Amniotic epithelial cell (primary cell): ENCODE measurements at places on chromosomes 3 and 15.
A peak's percentile ranks its signal among the peaks of the same experiment; 100 is the strongest.

- DNase-seq, result peak; percentile 96
Observed at GRCh38 chr3:66393333-66394005, 107.4 kb downstream of the LRIG1 start.

GRCh38 chr15:65948383-65948782, 79.1 kb downstream of the RAB11A start:
- DNase-seq, result no peak

- no peak for DNase-seq
Observed at GRCh38 chr15:31017311-31017710, 25.9 kb upstream of the MTMR10 start.

DNA sequence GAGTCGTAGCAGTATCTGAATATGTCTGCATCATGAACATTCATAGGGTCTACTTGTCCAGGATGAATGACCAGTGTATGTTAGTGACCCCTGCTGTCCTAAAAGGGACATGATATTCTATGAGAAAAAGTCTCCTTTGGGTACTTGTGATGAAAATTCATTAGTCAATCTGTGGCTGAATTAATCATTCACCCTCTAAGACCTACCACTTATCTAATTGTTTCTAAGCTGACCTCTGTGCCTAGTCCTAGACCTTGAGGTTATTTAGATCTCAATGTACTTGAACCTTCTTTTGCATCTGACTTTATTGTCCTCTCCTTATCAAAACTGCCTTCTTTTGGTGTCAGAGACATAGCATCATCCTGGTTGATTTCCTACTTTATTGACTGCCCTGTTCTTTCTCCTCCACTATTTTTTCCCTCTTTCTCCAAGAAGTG, 799.3 kb downstream of the DIPK2A start:
- peak; percentile 52 for DNase-seq

DNA sequence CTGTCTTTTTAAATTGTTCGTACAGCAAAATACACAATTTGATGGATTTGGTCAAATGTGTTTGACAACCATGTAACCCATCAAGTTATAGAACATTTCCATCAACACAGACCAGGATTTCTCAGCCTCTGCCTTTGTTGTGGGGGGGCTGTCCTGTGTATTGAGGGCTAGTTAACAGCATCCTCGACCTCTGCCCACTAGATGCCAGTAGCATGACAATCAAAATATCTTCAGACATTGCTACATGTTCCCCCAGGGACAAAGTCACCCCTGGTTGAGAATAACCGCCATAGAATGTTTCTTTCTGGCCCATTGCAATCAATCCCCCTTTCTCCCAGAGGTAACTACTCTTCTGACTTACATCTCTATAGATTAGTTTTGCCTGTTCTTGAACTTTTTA, 310.1 kb upstream of the RGMA start:
- DNase-seq, result no peak

DNA sequence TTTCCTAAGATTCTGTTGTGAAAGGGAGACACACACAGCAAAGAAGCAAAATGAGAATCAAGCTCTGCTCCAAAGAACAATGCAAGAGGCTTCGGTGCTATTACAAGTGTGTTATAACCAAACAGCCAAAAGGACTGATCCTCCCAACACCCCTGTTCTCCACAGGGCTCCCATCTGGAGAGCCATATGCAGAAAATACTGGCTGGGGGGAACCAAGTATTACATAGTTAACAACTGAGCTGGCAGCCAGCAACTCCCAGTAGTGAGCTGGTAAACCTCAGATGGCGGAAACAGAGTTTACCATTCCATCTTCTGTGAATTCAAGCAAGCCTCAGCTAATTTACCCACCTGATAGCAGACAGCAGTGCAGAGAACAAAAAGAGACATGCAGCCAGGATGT, 156.4 kb downstream of the NTRK3 start:
- DNase-seq, result no peak

- DNase-seq, result no peak
Observed at GRCh38 chr3:129689036-129689435, 82.6 kb upstream of the PLXND1 start.

DNA sequence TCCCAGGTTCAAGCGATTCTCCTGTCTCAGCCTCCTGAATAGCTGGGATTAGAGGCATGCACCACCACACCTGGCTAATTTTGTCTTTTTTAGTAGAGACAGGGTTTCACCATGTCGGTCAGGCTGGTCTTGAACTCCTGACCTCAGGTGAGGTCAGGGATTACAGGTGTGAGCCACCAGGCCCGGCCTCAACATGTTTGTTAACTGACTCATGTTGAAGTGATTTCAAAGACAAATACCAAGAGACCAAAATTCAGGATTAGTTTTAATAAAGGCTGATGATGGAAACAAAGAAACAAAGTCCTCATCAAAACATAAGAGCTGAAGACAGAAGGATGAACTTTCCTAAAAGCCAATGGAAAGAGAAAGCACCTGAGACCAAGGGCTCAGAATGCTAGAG, 36.5 kb downstream of the SLC12A6 start:
- DNase-seq, result no peak

DNA sequence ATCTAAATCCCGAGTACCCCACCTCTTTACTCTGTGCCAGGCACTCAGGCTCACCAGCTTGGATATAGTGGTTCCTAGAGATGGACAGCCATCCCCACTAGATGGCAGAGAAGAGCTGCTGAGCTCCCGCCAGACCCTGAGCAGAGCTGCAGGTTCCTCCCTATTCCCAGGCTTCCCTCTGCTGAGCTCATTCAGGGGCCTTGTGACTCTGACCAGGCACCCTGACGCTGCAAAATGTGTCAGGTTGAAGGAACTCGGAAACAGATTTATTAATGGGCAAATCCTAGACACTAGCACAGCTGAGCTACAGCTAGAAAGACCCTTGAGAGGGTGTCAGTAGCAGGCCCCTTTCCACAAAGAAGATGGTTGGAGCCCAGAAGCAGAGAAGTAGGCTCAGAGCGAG, 38.2 kb upstream of the RHO start:
- peak; percentile 93 for DNase-seq

- no peak for DNase-seq
Observed at GRCh38 chr3:9986230-9986725, 363 bp downstream of the EMC3 start.

DNA sequence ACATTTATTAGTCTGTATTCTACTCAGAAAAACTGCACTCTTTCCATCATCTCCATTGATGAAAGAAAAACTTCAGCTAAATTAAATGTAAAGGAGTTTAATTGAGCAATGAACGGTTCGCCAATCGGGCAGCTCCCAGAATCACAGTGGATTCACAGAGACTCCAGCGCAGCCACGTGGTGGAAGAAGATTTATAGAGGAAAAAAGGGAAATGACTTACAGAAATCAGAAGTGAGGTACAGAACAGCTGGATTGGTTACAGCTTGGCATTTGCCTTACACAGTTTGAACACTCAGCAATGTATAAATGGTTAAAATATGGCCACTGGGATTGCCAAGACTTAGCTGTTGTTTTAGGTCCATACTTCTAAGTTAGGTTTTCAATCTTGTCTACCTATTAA, 2.8 kb upstream of the SUCLG2 start:
- no peak for DNase-seq

GRCh38 chr3:172559020-172559419, 35.8 kb upstream of the TNFSF10 start:
- DNase-seq, result no peak

- no peak for DNase-seq
Observed at GRCh38 chr3:72246685-72247084, 461.7 kb upstream of the PROK2 start.

- DNase-seq, result no peak
Observed at GRCh38 chr3:194446754-194447153, 40.0 kb downstream of the ATP13A3 start.

DNA sequence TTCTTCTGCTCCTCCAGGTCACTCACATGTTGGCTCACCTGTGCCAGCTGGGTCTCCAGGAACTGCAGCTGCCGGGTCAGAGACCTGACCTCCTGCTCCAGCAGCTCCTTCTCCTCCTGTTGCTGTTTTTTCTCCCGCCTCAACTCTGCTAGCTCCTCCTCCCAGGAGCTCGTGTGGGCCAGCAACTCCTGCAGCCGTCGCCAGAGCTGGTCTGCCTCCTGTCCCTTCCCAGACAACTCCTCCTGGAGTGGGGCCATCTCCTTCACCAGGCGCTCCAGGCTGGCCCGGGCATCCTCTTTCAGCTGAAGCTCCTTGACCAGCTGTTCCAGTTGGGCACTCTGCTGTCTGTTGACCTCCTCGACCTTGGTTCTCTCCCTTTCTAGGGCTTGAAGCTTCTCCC, 24.5 kb downstream of the CXCR6 start:
- DNase-seq, result no peak

- peak; percentile 93 for DNase-seq
Observed at GRCh38 chr3:126267169-126267975, 87.0 kb upstream of the ALDH1L1 start.

GRCh38 chr3:126355777-126356372, 1.3 kb downstream of the KLF15 start:
- DNase-seq, result peak; percentile 77

DNA sequence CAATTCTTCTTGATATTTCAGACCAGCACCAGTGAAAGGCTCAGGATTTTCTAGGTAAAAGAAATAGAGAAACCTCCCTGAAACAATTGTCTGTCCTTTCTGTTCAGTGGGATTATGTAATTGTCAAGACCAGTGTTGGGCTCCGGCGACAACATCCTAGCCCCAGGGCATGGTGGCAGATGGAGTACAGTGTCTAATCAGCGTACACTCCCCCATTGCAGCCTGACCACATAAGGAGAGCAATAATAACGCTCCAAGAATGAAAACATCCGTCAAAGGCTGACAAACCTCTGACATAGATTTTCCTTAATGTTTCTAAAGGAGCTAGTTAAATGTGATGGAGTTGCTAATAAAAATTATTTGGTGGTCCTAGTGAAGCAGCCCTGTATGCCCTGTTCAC, 144.6 kb downstream of the EBLN2 start:
- DNase-seq, result no peak

DNA sequence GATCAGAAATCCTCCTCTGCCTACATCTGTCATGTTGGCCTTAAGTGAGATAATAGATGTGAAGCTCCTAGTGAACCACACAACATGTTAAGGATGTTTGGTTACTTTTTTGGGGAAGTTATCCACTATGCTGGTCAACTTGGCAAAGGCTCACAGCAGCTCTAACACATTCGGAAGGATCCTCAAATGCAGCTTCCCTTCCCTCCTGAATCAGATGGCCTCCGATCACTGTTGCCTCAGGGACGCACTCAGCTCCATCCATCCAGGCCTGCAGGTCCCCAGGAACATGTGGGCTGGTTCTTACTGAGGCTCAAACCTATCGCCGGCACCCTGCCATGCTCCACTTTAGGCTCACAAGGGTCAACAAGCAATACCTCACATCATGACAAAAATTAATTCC, 67.9 kb downstream of the CORO2B start:
- no peak for DNase-seq

GRCh38 chr3:148333091-148333490, 364.6 kb upstream of the AGTR1 start:
- DNase-seq, result no peak

DNA sequence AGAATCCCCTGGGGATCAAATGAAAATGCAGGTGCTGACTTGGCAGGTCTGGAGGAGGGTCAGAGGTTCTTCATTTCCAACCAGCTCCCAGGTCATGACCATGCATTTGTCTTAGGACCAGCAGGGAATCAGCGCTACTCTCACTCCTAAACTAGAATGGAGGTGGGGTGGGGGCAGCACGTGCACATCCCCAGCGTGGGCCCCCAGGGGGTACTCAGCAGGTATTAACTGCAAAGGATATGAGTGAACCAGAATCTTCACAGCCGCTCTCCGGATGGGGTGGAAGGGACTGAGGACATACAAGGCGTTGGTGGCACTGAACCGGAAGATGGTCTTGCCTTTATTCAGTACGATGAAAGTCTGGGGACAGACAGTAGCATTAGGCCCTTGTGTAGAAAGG, 19.4 kb downstream of the SCN5A start:
- no peak for DNase-seq

- no peak for DNase-seq
Observed at GRCh38 chr15:77503764-77504163, 83.1 kb downstream of the HMG20A start.

GRCh38 chr15:87716422-87716821, 540.1 kb downstream of the NTRK3 start:
- DNase-seq, result no peak

DNA sequence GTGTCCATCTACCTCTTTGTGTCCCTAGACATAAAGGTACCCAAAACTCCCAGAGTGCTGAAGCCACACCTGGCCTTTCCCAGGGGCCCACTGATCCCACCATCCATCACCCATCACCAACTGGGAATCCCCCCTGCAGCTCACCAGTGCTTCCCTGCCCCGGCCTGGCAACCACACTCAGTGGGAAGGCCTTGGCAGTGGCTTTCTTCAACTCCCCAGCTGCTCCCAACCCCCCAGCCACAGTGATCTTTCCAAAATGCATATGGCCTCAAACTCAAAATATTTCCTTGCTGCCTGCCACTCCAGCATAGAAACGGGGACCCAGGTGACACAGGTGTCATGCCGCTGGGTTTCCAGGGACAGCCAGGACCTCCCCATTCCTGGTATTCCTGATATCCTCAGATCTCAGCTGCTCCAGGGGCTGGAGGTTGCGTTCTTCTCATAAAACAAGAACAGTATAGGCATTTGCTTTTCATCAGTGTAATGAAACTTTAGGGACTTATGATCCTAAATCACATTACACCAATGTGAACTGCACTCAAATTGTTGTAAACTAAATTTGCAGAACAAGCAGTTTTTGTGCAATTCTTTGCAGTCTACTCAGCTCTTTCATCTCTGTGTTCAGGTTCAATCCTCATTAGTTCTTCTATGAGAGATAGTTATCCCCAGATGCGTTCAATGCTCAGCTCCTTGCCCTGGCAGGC, 1.3 kb downstream of the OCA2 start:
- no peak for DNase-seq

DNA sequence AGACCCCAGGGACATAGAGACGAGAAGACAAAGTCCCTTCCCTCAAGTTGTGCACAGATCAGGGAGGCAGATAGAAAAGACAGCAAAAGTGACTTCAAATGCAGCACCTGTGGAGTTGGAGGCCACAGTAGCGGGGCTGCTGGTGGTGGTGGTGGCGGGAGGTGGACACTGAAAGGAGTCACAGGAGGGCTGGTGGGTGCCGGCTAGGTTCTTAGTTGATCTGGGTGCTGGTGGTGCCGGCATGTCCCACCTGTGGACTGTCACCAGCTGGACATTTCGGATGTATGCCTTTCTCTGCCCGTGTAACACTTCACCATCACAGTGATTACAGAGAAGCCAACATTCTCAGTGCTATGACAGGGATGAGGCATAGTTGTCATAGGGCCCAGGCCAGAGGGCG, 49.2 kb upstream of the MTMR10 start:
- no peak for DNase-seq
